ENCODE measurements at places on chromosomes 7 and 10. TPM values are rescaled to one million over a fixed set of nuclear protein-coding genes. Genes with fewer than 3 reads are reported as not detected.

- DNase-seq: no peak
Measured at GRCh38 chr7:64884913-64885370, 18.1 kb upstream of the ZNF273 start.

DNA sequence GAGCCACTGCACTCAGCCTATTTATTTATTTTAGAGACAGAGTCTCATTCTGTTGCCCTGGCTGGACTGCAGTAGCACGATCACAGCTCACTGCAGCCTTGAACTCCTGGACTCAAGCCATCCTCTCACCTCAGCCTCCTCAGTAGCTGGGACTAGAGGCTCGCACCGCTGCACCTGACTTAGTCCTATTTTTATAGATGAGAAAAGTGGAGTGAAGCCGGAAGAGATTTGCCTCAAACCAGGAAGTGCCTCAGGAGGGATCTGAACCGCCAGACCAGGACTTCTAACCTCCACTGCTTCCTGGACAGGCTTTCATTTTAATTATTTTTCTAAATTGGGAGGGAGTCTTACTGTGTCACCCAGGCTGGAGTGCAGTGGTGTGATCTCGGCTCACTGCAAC is 17.5 kb upstream of the CLIP2 start:
- DNase-seq: no peak

GRCh38 chr10:73965890-73966768 is 31.8 kb upstream of the VCL start:
- peak; percentile 77 for DNase-seq

DNA sequence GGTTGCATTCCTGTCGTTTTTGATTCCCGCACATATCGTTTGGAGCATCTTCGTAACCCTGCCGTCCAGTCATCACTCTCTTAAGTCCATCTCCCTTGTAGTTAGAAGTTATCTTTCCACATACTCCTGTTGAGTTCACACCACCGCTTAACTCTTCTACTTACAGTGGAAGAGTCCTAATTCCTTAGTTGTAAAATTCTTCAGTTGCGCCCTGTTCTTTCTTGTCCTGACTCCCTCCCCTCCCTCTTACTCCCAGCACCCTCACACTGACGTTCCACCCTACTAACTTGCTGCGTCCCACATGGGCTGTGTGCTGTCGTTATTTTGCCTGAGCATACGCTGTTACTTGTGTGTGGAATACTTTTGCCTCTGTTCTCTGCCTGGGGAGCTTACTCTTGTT is 11.7 kb downstream of the DNAJB6 start:
- DNase-seq: no peak

- DNase-seq: no peak
Measured at GRCh38 chr7:66877577-66878300, 43.3 kb upstream of the TMEM248 start.

DNA sequence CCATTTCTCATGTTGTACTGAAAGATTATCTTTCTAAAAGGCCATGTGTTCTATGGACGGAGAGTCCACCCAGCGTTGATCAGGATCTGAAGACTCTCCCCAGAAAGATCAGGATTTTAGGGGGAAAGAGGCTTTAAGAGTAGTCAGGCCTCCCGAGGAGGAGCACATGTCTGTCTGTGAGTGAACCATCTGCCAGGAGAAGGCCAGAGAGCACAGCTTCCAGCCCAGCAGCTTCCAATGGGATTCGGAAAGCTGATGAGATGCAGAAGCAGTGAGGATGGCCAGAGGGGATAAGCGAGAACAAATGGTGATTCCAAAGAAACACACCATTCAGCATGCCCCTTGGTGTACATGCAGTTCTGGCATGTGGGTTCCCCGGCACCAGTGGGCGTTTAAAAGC is 88.5 kb upstream of the TCERG1L start:
- no peak for DNase-seq

GRCh38 chr10:86936661-86937501 is 20.5 kb downstream of the MMRN2 start:
- DNase-seq: peak; percentile 68

GRCh38 chr10:27380929-27381358 is 123.2 kb upstream of the RAB18 start:
- no peak for DNase-seq

- no peak for DNase-seq
Measured at GRCh38 chr10:125878957-125879835, 1.9 kb downstream of the DHX32 start.

DNA sequence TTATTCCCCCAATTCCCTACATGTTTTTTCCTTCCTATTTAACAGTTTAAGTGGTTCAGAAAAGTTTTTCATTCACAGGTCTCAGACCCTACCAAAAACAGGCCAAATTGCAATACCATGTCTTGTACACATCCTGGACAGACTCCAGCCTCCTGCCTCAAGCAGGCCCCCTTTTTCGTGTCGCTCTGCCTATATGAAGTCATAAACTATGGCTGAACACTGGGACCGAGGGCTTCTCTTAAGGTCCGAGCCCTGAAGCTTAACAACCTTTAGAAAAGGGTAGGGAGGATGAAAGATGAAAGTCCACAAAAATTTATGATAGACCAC is 1.4 kb downstream of the FBXW4 start:
- no peak for DNase-seq

DNA sequence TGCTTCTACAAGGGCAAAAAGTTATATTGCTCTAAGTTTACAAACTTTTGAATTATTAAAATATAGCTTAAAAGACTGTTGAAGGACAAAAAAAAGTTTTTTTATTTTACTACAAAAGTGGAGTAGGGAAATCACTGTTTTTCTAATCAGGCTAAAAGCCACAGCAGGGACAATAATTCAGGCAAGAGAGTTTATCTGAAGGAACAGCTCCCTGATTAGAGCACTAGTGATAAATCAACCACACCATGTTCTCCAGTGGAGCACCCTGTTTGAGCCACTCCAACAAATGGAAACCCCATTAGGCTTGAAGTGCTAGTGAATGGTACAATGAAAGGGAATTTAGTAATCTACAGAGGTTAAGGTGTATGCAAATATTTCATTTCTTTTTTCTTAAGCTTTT is 357.1 kb downstream of the SEMA3D start:
- no peak for DNase-seq

DNA sequence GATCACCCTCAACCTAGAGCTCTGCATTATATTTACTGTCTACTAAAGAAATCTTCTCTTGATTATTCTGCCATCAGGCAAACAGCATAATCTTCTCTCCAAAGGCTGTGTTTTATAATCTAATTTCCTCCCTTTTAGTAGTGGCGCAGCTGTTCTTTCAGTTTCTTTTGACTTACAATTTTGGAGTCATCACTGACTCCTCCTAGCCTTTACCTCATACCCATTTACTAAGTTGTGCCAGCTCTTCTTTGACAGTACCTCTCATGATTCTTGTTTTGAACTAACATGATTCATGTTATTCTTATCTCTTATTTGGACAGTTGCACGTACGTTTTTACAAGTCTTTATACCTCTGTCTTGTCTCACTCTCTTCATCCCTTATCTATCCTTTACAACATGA is 113.0 kb downstream of the FOXP2 start:
- DNase-seq: no peak

- DNase-seq: no peak
Measured at GRCh38 chr7:22842973-22843372, 20.3 kb upstream of the TOMM7 start.

GRCh38 chr10:21299330-21299729 is 226.2 kb downstream of the SKIDA1 start:
- DNase-seq: no peak

GRCh38 chr7:94975336-94975735 is 67.9 kb downstream of the PPP1R9A start:
- no peak for DNase-seq

DNA sequence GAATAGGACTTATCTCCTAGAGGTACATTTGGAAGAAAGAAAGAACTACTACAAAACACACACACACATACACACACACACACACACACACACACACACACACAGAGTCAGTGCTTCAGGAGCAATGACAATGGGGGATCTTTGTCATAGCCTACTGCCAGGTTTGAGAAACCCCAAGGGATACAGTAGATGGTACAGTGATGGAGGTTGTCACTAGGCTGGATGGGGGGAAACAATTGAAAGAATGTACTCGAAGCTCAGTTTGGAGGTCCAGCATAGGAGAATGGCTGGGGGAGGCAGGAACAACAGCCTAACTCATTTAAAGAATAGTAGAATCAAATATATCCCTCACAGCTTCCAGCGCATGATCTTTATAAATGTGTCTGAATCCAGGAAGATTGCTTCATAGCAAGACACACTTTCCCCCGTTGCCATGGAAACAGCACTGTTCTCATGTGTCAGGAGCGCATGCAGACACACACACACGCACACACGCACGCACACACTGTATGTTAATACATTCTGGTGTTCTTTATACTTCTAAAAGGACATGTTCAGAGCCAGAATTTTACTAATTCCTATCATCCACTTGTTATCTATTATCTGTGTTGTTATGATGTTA is 32.6 kb upstream of the ZNRF2 start:
- DNase-seq: no peak

DNA sequence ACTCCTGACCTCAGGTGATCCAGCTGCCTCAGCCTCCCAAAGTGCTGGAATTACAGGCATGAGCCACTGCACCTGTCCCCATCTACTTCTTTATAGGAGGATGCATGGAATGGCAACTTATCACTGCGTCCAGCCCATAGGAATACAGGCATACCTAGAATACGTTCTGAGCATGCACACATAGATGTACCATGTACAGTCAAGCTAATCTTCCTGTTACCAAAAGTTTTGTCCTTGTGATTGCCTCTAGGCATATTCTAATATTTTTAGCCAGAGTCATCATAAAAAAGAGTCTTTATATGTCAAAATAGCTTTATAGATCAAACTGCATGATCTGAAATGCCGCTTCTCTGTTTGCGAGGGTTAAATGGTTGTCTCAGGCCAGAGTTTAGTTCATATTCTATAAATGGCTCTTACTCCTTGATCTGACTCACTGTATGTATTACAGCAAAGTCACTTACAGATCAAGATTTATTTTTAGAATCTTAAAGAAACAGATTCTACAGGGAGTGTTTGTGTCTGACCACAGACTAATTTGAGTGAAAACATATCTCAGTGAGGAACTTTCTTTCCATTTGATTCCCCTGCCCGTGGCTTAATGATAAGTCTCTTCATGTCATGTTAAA is 210.9 kb downstream of the CREB5 start:
- no peak for DNase-seq

GRCh38 chr7:13414661-13415107 is 574.8 kb downstream of the ETV1 start:
- DNase-seq: no peak

GRCh38 chr7:43873300-43873699 is 4.0 kb upstream of the MRPS24 start:
- DNase-seq: no peak

- no peak for DNase-seq
Measured at GRCh38 chr7:143914938-143915652, 13.1 kb upstream of the TCAF1 start.

ANXA7 gene
- 109 TPM for total RNA-seq

CCDC136 gene
- 5.9 TPM for total RNA-seq

SLC39A12 gene
- not detected for total RNA-seq

TMEM225B gene
- 3.5 TPM for total RNA-seq

FKBP6 gene
- not detected for total RNA-seq

CDC14C gene
- 0.18 TPM for total RNA-seq

C7orf33 gene
- not detected for total RNA-seq

PLAC9 gene
- total RNA-seq: 103 TPM

CNNM1 gene
- total RNA-seq: not detected

Data from sciatic nerve (tissue), 2 donors.